Ovary (tissue), 10 donors: ENCODE measurements at places on chromosomes 5 and 9. TPM values are rescaled to one million over a fixed set of nuclear protein-coding genes. Genes with fewer than 3 reads are reported as not detected.
A peak's percentile ranks its signal among the peaks of the same experiment; 100 is the strongest.

GPRIN1 gene
- 0.13 TPM for polyA plus RNA-seq

- no peak for DNase-seq
Measured at GRCh38 chr5:67291066-67291465, 94.5 kb upstream of the CD180 start.

MAMDC4 gene
- 2.6 TPM for polyA plus RNA-seq

GRCh38 chr9:33186457-33187168 is 19.5 kb upstream of the B4GALT1 start:
- DNase-seq, result peak; percentile 22

- no peak for DNase-seq
Measured at GRCh38 chr9:32954642-32955041, 46.8 kb downstream of the APTX start.

DNA sequence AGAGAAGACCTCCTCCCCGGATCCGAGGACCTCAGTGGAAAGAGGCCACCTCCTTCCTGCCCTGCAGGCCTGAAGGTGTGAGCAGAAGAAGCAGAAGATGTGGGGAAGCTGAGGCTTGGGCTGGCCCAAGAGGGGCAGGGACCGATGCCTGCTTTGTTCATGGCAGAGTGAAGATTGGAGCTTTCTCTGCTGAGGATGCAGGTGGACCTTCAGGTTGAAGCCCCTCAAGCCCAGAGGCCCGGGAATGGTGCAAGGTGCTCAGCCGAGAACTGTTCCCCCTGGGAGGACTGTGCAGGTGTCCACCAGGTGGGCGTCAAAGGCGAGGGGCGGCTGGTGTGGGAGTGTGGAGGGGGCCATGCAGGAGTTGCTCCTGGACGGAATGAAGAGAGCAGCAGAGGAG is 277.9 kb upstream of the IRX2 start:
- no peak for DNase-seq

DNA sequence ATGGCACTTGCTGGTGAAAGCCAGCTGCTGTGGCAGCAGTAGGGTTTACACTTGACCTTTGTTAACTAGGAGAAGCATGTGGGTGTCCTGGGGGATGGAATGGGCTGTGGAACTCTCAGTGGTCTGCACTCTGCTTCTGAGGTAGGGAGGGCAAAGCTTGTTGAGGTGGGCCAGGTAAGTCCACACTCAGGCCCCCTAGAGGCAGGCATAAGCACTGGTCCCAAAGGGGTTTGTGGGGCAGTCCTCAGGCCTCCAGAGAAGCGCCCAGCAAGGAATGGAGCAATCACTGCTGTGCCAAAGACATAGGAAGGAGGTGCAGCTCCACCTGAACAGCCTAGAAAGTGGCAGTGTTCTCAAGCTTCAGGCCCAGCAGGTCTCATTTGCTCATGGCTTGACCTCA is 34.7 kb downstream of the INSL4 start:
- no peak for DNase-seq

- DNase-seq, result no peak
Measured at GRCh38 chr5:101062902-101063301, 159.8 kb upstream of the ST8SIA4 start.

DNA sequence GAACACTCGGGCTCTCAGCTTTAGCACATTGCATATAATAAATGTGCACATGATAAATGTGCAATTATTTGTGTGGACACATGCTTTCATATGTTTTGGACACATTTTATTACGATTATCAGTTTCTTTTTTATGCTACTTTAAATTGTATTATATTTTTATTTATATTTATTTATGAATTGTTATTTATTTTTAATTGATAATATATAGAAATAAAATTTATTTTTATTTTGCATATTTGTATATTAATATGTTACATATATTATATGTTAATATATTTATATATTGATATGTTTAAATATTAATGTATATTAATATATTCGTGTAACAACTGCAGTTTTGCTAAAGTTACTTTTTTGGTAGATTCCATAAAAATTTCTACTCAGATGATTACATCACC is 454.8 kb upstream of the CDH10 start:
- DNase-seq, result no peak

ATP10B gene
- 0.10 TPM for polyA plus RNA-seq
